ENCODE measurements at places on chromosomes 5 and 9. TPM values are rescaled to one million over a fixed set of nuclear protein-coding genes. Genes with fewer than 3 reads are reported as not detected.
A peak's percentile ranks its signal among the peaks of the same experiment; 100 is the strongest.

Gene RBM22
- 57.3 TPM for total RNA-seq

Gene SLC6A18
- total RNA-seq = not detected

Gene TRPM6
- 0.09 TPM for total RNA-seq

Gene ENC1
- 53.6 TPM for total RNA-seq

Gene DDX4
- not detected for total RNA-seq

Gene ARL14EPL
- total RNA-seq = 0.37 TPM

Gene NR3C1
- 52.8 TPM for total RNA-seq

Gene ANKH
- total RNA-seq = 87.2 TPM

Gene KIAA1958
- 19.5 TPM for total RNA-seq

Gene SHROOM1
- total RNA-seq = 23.3 TPM

Gene VCAN
- 0.43 TPM for total RNA-seq

Gene SNX30
- 33.1 TPM for total RNA-seq

Gene CCDC171
- 2.4 TPM for total RNA-seq

DNA sequence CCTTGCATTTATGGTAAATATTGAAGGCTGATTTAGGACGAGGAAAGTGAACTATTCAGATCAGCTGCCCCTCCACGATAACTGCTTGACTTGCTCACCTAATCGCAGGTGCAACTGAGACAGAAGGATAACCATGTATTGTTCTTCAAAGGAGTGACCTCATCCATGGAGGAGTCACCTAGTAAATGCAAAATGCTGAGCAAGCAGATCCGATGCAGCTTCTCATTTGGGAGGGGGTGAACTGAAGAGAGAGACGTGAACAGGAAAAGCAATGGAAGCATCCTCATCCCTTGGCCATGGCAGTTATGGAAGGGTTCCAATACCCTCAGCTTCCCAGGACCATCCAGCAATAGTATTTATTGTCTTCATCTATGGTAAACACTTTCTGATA, 47.5 kb downstream of the RASGRF2 start:
- H3K4me1 ChIP-seq = no peaks in the 10 kb centered on the region
- no peak overlapping the region for H3K4me3 ChIP-seq
- no peak overlapping the region for H3K27ac ChIP-seq
- no peaks in the 10 kb centered on the region for H3K27me3 ChIP-seq
- no peak for DNase-seq

DNA sequence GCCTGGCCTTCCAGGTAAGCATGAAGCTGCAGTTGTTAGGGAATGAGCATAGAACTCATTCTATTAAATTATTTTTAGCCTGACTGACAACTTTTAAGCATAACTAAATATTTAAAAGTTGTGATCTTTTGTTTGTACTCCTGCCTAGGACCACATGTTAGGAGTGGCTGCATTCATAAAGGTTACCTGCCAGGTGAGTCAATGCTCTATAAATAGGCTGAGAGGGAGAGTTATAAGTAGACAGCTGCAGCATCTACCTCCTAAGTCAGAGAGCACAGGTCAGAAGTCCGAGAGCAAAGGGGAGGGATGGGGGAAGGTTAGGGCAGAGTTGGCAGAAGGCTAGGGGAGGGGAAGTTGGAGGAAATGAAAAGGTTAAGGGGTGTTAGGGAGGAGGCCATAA, 292.4 kb upstream of the TLE4 start:
- H3K4me3 ChIP-seq = no peak overlapping the region
- H3K4me1 ChIP-seq = no peaks in the 10 kb centered on the region
- H3K27ac ChIP-seq = no peak overlapping the region

GRCh38 chr5:138574744-138575193, 432 bp downstream of the HSPA9 start:
- H3K27me3 ChIP-seq = no peaks in the 10 kb centered on the region
- peak overlapping the region; percentile 99 for H3K27ac ChIP-seq
- peaks cover 37% of the 10 kb centered on the region for H3K36me3 ChIP-seq
- H3K4me1 ChIP-seq = peaks cover 27% of the 10 kb centered on the region

GRCh38 chr9:504921-505740, 290.5 kb downstream of the DOCK8 start:
- no peak for DNase-seq
- no peaks in the 10 kb centered on the region for H3K36me3 ChIP-seq
- 0 out of 2 replicates have a peak, but pooled peaks cover 7% of the 10 kb centered on the region for H3K4me1 ChIP-seq
- peak overlapping the region; percentile 58 for H3K4me3 ChIP-seq
- H3K27ac ChIP-seq = no peak overlapping the region

DNA sequence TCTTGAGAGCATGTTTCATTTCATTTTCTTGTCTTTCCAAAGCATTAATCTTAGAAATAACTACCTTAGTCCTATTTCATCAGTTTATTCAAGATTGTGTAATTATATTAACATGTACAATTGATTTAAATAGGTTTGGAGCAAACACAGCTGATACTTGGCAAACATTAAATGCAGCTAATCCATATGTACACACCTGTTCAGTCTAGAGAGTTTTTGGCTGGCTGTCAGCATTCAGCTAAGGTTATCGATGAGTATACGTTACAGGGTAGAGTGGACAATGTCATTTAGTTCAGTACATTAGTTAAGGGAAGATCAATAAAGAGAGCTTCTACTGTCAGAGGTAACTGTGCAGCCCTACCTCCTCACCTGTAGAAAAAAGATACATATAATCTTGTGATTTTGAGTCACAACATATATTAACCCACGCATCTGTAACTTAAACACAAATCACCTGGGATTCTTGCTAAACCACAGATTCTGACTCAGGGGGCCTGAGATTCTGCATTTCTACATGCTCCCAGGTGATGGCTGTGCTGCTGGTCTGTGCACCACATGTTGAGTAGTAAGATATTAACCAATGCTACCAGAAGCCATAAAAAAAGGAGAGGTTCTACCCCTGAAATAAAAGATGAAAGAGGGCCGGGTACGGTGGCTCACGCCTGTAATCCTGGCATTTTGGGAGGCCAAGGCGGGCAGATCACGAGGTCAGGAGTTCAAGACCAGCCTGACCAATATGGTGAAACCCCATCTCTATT, 34.1 kb upstream of the PCA3 start:
- H3K4me3 ChIP-seq = no peak overlapping the region
- DNase-seq = no peak
- no peak overlapping the region for H3K27ac ChIP-seq
- H3K27me3 ChIP-seq = peaks cover 52% of the 10 kb centered on the region
- no peaks in the 10 kb centered on the region for H3K36me3 ChIP-seq

GRCh38 chr9:13244181-13244580, 35.3 kb downstream of the MPDZ start:
- no peak overlapping the region for H3K27ac ChIP-seq
- no peaks in the 10 kb centered on the region for H3K36me3 ChIP-seq
- H3K4me1 ChIP-seq = no peaks in the 10 kb centered on the region
- no peaks in the 10 kb centered on the region for H3K27me3 ChIP-seq
- DNase-seq = no peak

GRCh38 chr9:95433096-95433819, 83.5 kb downstream of the PTCH1 start:
- peak overlapping the region; percentile 98 for H3K27ac ChIP-seq
- no peak for DNase-seq
- peak overlapping the region; percentile 54 for H3K4me3 ChIP-seq
- no peaks in the 10 kb centered on the region for H3K27me3 ChIP-seq

DNA sequence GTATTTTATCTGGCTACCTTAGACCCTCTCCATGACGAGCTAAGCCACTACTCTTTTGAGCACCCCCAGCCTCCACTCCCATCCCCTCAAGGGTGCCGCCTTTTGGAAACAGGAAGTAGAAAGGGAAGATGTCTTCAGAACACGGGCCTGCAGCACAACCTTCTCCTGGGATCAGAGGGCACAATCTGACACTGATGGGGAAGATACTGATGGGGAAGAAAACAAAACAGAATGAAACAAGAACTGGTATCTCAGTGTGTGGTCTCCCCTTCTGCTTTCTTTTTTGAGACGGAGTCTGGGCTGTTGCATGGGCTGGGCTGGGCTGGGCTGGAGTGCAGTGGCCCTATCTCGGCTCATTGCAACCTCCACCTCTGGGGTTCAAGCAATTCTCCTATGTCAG, 539.7 kb upstream of the DAP start:
- no peak for DNase-seq
- no peaks in the 10 kb centered on the region for H3K4me1 ChIP-seq
- H3K4me3 ChIP-seq = no peak overlapping the region
- peaks cover 83% of the 10 kb centered on the region for H3K27me3 ChIP-seq
- no peaks in the 10 kb centered on the region for H3K36me3 ChIP-seq

GRCh38 chr9:20941174-20941690, 90.2 kb downstream of the HACD4 start:
- H3K4me3 ChIP-seq = no peak overlapping the region
- H3K36me3 ChIP-seq = no peaks in the 10 kb centered on the region
- H3K27ac ChIP-seq = no peak overlapping the region
- peak; percentile 34 for DNase-seq
- H3K4me1 ChIP-seq = no peaks in the 10 kb centered on the region

- H3K27me3 ChIP-seq = no peaks in the 10 kb centered on the region
- H3K36me3 ChIP-seq = no peaks in the 10 kb centered on the region
- H3K4me1 ChIP-seq = no peaks in the 10 kb centered on the region
- H3K27ac ChIP-seq = no peak overlapping the region
Observed at GRCh38 chr5:72166070-72166979, 59.0 kb downstream of the MAP1B start.

GRCh38 chr5:122130152-122130551, 806 bp downstream of the ZNF474 start:
- H3K36me3 ChIP-seq = no peaks in the 10 kb centered on the region
- no peak overlapping the region for H3K4me3 ChIP-seq
- H3K27me3 ChIP-seq = no peaks in the 10 kb centered on the region

- H3K27me3 ChIP-seq = no peaks in the 10 kb centered on the region
- no peak for DNase-seq
- H3K36me3 ChIP-seq = no peaks in the 10 kb centered on the region
Observed at GRCh38 chr5:95401626-95402025, 10.5 kb downstream of the FAM81B start.

DNA sequence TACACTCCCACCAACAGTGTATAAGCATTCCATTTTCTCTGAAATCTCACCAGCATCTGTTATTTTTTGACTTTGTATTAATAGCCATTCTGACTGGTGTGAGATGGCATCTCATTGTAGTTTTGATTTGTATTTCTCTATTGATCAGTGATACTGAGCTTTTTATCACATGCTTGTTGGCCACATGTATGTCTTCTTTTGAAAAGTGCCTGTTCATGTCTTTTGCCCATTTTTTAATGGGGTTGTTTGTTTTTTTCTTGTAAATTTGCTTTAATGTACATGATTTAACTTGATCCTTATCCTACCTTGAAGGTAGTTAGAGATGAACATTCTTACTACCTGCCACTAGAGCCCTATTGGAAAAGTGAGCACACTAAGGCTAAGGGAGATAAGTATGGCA, 151.2 kb upstream of the KIF2A start:
- H3K27me3 ChIP-seq = peaks cover 32% of the 10 kb centered on the region
- H3K4me3 ChIP-seq = no peak overlapping the region
- no peaks in the 10 kb centered on the region for H3K4me1 ChIP-seq
- H3K36me3 ChIP-seq = no peaks in the 10 kb centered on the region

DNA sequence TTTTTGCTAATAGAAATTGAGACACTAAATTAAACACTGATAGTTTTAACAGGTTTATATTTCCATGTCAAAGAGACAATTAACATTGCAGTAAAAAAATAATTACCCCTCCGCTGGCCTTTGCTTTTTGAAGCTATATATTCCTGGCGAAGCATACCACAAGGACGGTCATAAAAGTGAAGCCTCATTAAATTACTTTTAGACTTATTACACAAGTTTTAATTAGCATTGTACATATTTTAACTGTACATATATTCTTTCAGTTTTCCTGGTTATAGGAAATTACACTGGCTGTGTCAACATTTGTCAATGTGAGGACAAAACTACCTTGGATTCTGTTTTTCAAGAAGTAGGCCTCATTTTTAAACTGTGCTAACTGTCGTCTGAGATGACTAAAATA, 1.2 kb downstream of the CDKN2A start:
- H3K27ac ChIP-seq = peak overlapping the region; percentile 78
- no peaks in the 10 kb centered on the region for H3K27me3 ChIP-seq
- H3K4me3 ChIP-seq = peak overlapping the region; percentile 95
- DNase-seq = no peak

- no peaks in the 10 kb centered on the region for H3K36me3 ChIP-seq
- H3K27ac ChIP-seq = no peak overlapping the region
- no peaks in the 10 kb centered on the region for H3K27me3 ChIP-seq
- DNase-seq = no peak
- no peaks in the 10 kb centered on the region for H3K4me1 ChIP-seq
- H3K4me3 ChIP-seq = no peak overlapping the region
Observed at GRCh38 chr9:137721899-137722298, 103.1 kb downstream of the EHMT1 start.

DNA sequence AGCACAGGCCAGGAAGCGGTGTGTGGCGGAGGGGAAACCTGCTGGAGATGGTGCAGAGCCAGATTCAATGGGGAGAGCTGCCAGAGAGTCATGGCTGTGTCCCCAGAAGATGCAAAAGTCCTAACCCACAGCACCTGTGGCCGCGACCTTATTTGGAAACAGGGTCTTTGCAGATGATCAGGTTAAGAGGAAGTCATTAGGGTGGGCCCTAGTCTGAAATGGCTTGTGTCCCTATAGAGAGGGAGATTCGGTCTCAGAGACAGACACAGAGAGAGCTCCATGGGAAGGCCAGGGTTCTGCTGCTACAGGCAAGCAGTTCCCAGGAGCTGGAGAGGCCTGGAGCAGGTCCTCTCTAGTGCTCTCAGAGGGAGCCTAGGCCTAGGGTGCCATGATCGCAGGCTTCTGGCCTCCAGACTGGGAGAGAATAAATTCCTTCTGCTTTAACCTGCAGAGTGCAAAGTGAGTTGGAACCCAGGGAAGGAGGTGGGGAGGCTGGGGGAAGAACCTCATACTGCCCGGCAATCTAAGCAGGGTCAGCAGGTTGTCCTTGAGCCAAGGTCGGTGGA, 1.9 kb upstream of the LPCAT1 start:
- H3K4me3 ChIP-seq = no peak overlapping the region
- H3K4me1 ChIP-seq = peaks cover 18% of the 10 kb centered on the region
- H3K27me3 ChIP-seq = no peaks in the 10 kb centered on the region
- no peak overlapping the region for H3K27ac ChIP-seq

- H3K36me3 ChIP-seq = no peaks in the 10 kb centered on the region
- H3K27ac ChIP-seq = no peak overlapping the region
- DNase-seq = no peak
- H3K4me1 ChIP-seq = no peaks in the 10 kb centered on the region
- no peaks in the 10 kb centered on the region for H3K27me3 ChIP-seq
Observed at GRCh38 chr9:16526380-16526779, 344.1 kb downstream of the BNC2 start.

GRCh38 chr9:33439731-33440130, 7.7 kb downstream of the AQP3 start:
- DNase-seq = peak; percentile 74
- no peaks in the 10 kb centered on the region for H3K27me3 ChIP-seq
- H3K4me3 ChIP-seq = no peak overlapping the region
- peak overlapping the region; percentile 44 for H3K27ac ChIP-seq

- no peak overlapping the region for H3K4me3 ChIP-seq
- H3K4me1 ChIP-seq = peaks cover 7% of the 10 kb centered on the region
- DNase-seq = no peak
- H3K27ac ChIP-seq = no peak overlapping the region
- H3K36me3 ChIP-seq = no peaks in the 10 kb centered on the region
- H3K27me3 ChIP-seq = no peaks in the 10 kb centered on the region
Observed at GRCh38 chr5:10500669-10501068, 59.0 kb downstream of the ROPN1L start.

GRCh38 chr9:132169672-132170392, 8.0 kb downstream of the NTNG2 start:
- H3K4me1 ChIP-seq = no peaks in the 10 kb centered on the region
- no peaks in the 10 kb centered on the region for H3K36me3 ChIP-seq
- peaks cover 81% of the 10 kb centered on the region for H3K27me3 ChIP-seq
- no peak for DNase-seq

- peaks cover 3% of the 10 kb centered on the region for H3K36me3 ChIP-seq
- DNase-seq = no peak
- no peaks in the 10 kb centered on the region for H3K4me1 ChIP-seq
Observed at GRCh38 chr9:113525831-113526230, 62.3 kb downstream of the RGS3 start.
